Activated T-cell treated with anti-CD3 and anti-CD28 coated beads for 1 hour (primary cell): ENCODE measurements at places on chromosomes 1 and 21.

- no peak for DNase-seq
These were observed at the start of gene TFF3 for GRCh38 chr21:42315296-42315891. Gene TFF3, minus strand, starts transcription at chr21:42315409. Its CDS starts 35 bp downstream, at chr21:42315374.

DNA sequence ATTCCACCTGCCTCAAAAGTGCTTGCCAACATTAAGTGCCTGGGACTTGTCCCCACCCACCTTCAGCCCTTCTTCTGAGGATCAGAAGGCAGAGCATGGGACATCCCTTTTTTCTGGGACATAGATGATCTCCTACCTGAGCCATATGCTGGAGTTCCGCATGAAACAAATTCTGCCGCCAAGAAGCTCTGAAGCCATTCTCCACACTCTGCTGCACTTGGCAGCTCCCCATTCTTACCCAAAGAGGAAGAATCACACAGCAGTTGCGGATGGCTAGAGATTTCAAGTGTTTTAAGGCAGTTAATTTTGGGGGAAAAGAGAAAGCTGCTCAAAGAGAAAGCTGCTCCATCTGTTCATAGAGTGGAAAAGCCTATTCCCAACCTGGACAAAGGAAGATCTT, 197.3 kb upstream of the COA6 start:
- DNase-seq, result no peak

GRCh38 chr1:61515096-61515495, 209.8 kb downstream of the TM2D1 start:
- no peak for DNase-seq

DNA sequence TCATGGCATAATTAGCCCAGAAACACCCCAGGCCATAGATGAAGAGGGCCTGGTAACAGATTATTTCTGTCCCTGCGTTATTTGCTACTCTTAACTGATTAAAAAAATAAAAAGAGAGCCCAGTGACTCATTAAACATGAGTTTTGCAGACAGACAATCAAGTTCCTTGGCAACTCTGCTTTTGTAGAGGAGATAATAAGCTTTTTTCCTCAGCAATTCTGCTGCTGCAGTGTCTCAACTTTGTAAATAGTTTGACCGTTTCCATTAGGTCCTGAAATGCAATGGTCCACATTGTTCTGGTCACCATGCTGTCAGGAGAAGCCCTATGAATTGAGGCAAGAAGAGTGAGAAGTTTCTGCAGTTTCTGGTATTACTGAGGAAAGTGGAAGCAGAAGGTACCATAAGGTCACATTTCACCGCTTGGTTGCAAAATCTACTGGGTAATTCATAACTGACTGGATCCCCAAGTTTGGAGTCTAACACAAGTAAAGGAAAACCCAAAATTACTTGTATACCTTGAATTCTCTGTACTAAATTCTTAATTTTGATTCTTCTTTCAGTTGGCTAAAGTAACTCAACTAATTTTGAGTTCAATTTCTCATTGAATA, 139.5 kb downstream of the ZZZ3 start:
- DNase-seq, result no peak

DNA sequence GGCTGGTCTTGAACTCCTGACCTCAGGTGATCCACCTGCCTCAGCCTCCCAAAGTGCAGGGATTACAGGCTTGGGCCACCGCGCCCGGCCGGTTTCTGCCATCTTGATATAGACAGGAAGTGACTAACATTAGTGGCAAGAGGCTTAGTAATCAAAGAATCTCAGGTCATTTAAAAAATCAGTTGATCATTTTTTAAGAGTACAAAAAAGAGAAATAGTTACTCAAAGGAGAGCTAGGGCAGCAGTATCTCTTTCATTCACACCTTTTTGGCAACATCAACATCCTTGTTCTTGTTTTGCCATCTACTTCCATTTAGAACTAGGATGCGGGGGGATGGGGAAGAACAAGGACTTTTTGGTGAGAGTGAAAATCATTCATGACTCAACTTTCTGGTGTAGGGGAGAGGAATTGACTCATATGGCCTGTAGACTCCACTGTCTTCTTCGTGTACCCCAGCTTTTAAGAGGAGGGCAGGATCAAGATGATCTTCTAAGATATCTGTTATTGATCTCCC, 8.8 kb downstream of the FCRLB start:
- no peak for DNase-seq

DNA sequence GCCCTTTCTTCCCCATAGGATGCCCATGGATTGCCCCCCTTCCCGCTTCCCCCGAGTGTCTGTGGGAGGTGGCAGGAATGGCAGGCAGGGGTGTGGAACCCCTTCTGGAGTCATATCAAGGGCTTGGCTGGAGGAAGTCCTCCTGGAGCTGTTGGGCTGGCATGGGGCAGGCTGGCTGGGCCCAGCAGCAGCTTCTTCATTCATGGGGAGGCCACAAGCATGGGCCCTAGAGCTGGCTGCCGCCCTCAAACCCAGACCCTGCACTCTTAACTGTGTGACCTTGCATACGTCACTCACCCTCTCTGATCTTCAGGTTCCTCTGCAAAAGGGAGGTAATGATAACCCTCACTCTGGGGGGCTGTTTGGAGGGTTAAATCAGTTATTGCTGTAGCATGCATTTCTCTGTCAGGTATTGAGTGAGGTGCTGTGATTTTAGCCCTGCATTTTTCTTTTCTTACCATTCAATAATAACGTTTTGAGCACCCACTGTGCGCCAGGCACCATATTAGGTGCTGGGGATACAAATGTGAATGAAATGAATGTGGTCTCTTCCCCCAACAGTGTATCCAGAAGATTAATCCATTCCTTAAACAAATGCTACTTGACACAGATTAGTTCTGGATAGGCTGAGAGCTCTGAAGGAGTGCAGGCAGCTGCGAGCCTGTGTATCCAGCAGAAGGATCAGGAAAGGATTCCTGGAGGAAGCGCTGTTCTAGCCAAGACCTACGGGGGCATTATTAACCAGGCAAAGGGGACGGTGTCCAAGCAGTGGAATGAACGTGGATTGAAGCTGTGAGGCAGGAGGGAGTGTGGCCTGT, 9.3 kb downstream of the PCSK9 start:
- no peak for DNase-seq

GRCh38 chr1:198904321-198904720, 265.5 kb downstream of the PTPRC start:
- DNase-seq, result no peak

GRCh38 chr1:155037043-155037442, 3.4 kb downstream of the DCST1 start:
- DNase-seq, result no peak

DNA sequence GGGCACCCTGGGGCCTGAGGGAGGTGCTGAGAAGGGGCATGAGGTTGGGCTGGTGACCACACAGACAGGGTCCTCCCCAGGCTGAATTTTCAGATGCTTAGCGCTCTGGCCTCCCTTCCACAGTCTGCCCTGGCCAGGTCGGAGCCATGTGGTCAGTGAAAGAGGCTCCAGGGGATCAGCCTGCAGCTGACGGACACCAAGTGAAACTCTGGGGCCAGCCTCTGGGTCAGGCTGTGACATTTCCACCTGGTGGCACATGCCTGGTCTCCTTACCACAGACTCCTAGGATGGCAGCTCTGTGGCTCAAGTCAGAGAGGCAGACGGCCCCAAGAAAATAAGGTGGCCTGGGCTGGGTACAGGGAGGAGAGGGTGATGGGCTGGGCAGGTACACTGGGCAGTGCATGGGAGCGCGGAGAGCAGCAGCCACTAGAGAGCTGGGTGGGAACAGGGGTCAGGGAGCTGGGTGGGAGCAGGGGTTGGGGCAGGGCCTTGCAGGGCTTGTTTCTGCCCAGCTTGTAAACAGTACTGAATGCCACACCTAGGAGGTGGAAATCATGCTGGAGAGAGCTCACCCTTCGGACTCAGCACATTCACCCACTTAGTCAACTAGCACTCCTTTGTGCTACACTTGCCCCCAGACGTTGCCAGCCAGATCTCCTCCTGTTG, 20.7 kb upstream of the ADARB1 start:
- DNase-seq, result no peak

- no peak for DNase-seq
These were observed 266.3 kb upstream of the OLFM3 start for GRCh38 chr1:102262994-102263393.

DNA sequence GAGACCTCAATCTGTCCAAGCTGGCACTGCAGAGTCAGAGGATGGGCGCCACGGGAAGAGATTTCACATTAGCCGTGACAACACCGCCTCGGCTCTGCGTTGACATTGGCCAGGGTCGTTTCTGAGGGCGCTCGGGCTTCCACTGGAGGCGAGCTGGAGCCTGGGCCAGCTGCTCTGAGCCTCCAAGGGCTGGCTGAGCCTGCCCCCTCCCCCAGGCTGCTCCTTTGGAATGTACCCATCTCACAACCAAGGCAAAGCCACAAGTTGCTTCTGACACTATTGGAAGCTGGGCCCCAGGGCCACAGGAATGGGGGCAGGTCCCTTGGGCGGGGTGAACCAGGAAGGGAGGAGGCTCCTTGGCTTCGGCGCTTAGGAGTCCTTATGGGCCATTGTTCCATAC, 12.7 kb downstream of the GPR3 start:
- no peak for DNase-seq

- no peak for DNase-seq
These were observed 55.7 kb downstream of the WARS2 start for GRCh38 chr1:119084798-119085197.

- DNase-seq, result no peak
These were observed 65.0 kb downstream of the KCNH1 start for GRCh38 chr1:211068976-211069375.

GRCh38 chr1:184507604-184508280, 120.9 kb downstream of the C1orf21 start:
- DNase-seq, result no peak

- DNase-seq, result no peak
These were observed 147.4 kb upstream of the USP24 start for GRCh38 chr1:55362558-55362957.

DNA sequence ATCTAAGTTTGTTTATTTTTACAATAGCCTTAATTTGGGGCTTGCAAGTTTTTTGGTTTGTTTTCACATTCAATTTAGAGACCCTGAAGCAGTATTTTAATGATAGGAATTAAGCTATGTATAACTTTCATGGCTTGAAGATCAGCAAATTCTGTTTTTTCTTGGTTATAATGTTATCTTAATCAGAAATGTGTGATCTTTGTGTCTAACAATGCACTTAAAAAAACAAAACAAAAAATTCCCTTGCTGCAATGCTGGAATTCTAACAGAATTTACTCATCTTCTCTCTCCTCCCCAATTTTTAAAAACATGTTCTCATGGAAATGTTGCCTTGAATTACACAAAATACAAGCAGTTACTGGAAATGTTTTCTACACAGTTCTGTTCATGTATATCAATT, 113.1 kb downstream of the OLFML2B start:
- no peak for DNase-seq

- DNase-seq, result no peak
These were observed 21.7 kb downstream of the TTC39A start for GRCh38 chr1:51308636-51309035.

GRCh38 chr1:30511563-30511962, 211.8 kb downstream of the MATN1 start:
- no peak for DNase-seq

DNA sequence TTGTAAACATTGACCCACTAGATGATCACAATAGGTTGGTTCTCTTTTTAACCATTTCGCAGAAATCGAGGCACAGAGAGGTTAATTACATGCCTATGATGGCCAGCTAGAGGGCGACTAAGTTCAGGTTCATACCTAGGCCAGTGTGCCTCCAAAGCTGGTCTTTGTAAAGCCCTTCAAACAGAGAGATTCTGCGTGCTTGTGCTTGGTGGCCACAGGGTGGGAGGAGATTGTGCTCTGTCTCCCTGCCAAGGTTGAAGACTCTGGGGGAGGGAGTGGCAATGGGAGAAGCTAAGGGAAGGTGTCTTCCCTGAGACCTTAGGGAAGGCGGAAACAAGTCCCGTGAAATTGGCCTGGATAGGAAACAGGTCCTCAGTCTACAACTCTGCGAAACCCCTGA, 59.1 kb upstream of the RBM15 start:
- DNase-seq, result no peak

DNA sequence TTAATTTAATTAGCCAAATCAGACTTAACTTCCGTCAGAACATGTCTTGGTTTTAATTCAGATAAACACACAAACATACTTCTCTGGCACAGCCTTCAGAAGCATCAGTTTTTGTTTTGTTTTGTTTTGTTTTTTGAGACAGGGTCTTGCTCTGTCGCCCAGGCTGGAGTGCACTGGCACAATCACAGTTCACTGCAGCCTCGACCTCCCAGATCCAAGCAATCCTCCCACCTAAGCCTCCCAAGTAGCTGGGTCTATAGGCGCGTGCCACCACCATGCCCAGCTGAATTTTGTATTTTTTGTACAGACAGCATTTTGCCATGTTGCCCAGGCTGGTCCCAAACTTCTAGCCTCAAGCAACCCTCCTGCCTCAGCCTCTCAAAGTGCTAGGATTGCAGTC, 34.7 kb downstream of the MDM4 start:
- no peak for DNase-seq

GRCh38 chr1:209786146-209786545, 1.8 kb upstream of the C1orf74 start:
- DNase-seq, result no peak

DNA sequence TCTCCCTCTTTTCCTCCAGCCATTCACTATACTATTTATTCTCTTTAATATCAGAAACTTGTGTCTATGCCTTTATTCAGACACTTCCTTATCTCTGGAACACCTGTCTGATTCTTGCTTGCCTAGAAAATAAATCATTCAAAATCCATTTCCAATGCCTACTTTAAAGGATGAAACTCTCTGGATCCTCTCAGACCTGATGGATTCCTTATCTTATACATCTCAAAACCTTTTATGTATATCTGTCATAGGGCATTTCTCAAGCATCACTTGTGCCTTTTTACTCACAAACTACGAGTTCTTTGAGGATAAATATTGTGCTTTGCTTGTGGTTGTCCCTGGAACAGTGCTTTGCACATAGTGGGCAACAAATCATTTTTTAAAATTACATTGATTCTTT, 3.8 kb upstream of the ATP6V1G3 start:
- DNase-seq, result no peak

- no peak for DNase-seq
These were observed 325.6 kb downstream of the OMA1 start for GRCh38 chr1:58220836-58221472.

- no peak for DNase-seq
These were observed 674.5 kb upstream of the CXADR start for GRCh38 chr21:16838331-16838730.
